Daoy (cell line): ENCODE measurements at places on chromosomes 2 and 18. TPM values are rescaled to one million over a fixed set of nuclear protein-coding genes. Genes with fewer than 3 reads are reported as not detected.

Gene C2orf74
- 10.5 and 13.4 TPM in 2 replicates for total RNA-seq

- no peak for DNase-seq
Observed at GRCh38 chr2:57100436-57100835, 916.6 kb downstream of the CCDC85A start.

GRCh38 chr2:231923010-231923344 lies 3.2 kb downstream of the NPPC start:
- DNase-seq: no peak

- DNase-seq: peak; percentile 38
Observed at GRCh38 chr2:65456886-65457285, 24.5 kb upstream of the SPRED2 start.

GRCh38 chr18:43115076-43115921 lies at the start of gene RIT2:
TSS of gene RIT2 (minus strand) at chr18:43115685.
- no peak for DNase-seq

- peak; percentile 67 for DNase-seq
Observed at GRCh38 chr18:33231474-33232317, 208.8 kb downstream of the CCDC178 start.

DNA sequence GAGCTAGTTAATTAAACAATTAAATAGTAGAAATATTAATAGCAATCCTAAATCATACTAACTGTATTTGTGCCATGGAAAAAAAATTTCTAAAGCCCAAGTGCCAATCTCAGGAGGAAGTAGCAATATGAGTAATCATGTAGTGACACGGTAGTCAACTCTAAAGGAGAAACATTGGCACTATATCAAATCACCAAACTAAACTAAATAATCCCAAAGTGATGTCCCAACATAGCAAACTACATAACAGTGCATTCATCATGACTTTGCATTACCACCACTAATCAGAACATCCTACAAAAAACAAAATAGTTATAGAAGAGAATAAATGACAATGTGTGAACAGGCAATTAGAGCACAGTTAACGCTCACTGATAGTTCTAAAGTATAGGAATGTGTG lies 195.1 kb downstream of the EXOC6B start:
- DNase-seq: no peak

- no peak for DNase-seq
Observed at GRCh38 chr2:188601927-188602326, 310.3 kb downstream of the GULP1 start.

GRCh38 chr2:169761970-169762292 lies 28.3 kb downstream of the KLHL23 start:
- DNase-seq: no peak
